ENCODE measurements at places on chromosomes 6 and 20.

DNA sequence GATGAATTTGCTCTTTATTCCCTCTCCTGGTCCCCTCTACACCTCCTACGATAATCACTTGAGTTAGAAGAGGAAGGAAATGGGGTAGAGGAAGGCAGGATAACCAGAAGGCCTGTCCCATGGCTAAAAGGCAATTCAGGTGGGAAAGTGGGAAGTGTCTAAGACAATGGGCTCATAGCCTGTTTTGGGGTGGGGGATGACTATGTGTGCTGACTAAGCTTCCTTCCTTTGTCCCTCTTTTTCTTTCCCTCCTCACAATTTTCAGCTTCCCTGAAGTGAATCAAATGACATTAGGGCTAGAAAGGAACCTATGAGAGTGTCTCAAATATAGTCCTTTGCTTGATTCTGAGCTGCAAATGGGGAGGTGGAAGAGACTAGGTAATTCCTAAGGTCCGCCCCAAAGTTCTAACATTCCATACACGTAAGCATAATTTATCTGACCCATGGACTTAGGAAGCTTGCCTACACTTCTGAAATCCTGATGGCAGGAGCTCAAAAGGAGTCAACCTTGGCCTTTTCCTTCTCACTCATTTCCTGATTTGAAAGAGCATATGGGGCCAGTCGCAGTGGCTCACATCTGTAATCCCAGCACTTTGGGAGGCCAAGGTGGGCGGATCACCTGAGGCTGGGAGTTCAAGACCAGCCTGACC, 24.3 kb downstream of the EDEM2 start:
- no peak for DNase-seq

- DNase-seq, result no peak
Observed at GRCh38 chr6:151121900-151122299, 117.9 kb upstream of the AKAP12 start.

- no peak for DNase-seq
Observed at GRCh38 chr20:18388860-18389259, 78.0 kb downstream of the DZANK1 start.

- DNase-seq, result no peak
Observed at GRCh38 chr20:3677733-3678132, 4.1 kb downstream of the ADAM33 start.

- DNase-seq, result no peak
Observed at GRCh38 chr20:9136114-9136513, 67.2 kb downstream of the PLCB4 start.

DNA sequence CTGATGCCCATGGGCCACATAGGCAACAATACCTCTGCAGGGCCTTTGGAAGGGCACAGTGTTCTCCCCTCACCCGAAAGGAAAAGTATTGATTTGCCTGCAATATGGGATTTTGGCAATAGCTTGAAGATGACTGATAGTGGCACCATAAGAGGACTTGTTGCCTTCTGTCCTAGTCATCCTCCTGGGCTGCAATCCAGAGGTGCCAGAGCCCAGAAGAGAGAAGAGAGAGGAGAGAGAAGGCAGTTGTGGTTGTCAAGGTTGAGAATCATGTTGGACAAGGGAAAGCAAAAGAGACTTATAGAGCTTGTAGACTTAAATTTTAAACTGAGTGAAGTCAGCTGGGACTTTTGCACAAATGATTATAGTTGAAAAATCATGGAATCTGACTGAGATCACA, 14.6 kb downstream of the HDGFL1 start:
- no peak for DNase-seq

DNA sequence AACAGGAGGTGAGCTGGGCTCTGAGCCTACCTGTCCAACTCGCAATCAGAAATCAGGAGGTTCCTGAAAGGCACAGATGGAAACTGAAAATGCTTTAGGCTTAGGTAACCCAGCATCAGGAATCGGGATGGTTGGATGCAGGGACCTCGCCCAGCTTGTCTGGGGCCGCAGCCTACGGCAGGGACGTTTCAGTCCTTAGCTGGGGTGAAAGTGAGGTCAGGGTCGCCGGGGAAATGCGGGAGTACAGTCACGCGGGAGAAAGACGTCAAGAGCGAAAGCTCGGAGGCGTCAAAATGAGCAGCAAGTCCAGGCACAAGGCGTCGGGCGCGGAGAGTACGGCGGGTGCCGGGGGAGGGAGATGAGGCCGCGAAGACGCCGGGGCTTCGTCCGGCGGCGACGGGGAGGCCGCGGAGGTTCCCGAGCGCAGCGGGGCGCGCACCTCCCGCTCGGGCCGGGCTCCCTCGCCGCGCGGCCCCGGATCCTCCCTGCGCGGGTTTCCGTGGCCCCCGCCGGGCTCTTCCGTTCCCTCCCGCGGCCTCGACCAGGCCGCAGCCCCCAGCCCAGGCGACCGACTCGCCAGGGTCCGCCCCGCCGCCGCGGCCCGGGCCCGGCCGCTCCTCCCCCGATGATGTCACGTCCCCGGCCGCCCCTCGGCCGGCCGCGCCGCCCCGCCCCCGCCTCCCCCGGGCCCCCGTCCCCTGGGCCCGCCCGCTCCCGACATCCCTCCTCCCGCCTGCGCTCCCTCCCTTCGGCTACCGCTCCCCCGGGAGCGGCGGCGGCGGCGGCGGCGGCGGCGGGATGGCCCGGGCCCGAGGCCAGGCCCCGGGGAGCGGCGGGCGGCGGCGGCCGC, at the start of gene EBF4:
Gene EBF4 (plus strand): TSS at position 745 of the 850 bp plus-strand sequence. CDS start 866 bp downstream, outside the sequence.
- peak; percentile 42 for DNase-seq

DNA sequence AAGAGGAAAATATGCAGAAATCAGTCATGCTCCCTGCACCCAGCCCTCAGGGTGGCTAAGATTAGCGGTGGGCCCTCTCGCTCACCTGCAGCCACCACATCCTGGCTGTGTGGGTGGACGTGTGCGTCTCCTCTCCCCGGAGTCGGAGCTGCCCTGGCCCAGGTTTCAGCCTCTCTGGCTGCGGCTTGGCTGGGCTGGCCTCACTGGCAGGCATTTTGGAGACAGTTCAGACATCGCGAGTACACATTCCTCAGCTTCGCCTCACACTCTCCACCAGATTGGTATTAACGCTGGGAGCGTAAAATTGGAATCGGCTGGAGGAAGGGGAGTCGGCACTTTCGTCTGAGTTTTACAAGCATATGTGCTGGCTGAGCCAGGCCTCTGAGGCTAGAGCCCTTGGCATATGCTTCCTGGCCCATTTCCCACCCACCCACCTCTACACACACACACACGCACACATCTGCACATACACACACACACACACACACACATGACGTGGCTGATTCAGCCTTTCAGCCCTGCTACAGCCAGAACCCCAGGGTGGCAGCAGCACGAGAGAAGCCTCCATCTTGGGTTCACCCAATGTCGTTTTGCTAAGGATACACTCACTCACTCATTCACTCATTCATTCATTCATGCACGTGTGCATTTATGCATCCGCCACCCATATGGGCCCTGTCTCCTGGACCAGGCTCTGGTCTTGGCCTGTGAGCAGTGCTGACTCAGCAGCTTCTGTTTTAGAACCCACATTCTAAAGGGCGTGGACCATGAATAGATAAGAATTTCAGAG, 42.9 kb downstream of the BCAS4 start:
- DNase-seq, result no peak

- peak; percentile 38 for DNase-seq
Observed at GRCh38 chr20:32535316-32535952, 49.7 kb downstream of the NOL4L start.

DNA sequence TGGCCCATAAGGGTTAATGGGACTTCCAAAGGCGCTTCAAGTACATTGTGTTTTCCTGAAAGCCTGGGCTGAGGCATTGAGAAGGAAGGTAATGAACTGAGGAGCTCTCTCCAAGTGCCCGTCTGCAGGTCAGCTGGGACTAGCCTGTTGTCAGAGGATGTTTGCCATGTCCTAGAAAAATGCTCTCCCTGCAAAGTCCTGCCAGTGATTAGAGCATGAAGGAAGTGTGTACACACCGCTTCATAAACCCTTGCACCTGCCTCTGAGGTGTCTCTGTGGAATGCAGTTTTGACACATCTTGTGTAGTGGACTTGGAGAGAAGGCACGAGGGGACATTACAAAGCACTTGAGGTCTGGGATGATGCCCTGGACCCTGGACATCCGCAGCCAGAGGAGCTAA, 506.7 kb downstream of the KIF16B start:
- DNase-seq, result no peak

GRCh38 chr6:47335466-47335865, 25.8 kb upstream of the TNFRSF21 start:
- DNase-seq, result peak; percentile 4

DNA sequence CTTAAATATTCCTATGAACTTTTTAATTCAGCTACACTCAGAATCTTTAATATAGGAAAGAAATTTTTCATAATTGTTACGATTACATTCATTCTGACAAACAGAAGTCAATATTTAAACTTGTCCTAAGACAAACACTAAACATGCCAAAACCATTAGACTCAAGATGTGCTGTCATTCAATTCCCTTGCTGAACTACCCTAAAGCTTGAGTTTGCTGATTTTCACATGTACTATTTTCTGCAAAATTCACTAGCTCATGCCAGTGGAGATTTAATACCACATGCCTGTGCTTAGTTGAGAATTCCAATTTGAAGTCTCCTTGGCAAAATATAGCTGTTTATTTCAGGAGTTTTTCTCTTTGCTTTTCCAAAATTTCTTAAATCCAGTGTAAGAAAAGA, 448.0 kb downstream of the COL12A1 start:
- no peak for DNase-seq

GRCh38 chr20:46999801-47000465, 105.3 kb downstream of the EYA2 start:
- no peak for DNase-seq

- DNase-seq, result no peak
Observed at GRCh38 chr6:44009425-44010321, 117.6 kb downstream of the MRPL14 start.

DNA sequence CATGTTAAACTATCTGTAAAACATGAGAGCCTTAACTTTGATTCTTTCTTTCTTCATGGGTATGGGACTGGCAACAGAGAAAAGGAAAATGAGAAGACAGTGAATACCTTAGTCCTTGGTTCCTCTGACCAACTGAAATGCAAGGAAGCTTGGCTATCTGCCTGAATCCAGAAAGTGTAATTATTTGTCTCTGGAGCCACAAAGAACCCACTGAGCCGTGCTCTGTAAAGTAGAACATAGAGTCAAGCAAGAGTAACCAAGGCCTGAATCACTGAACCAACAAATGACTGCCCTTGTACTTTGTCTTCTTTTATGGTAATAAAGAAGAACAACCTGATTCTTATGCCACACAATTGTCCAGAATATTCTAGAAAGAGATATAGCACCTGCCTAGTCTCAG, 27.6 kb downstream of the PKHD1 start:
- no peak for DNase-seq

DNA sequence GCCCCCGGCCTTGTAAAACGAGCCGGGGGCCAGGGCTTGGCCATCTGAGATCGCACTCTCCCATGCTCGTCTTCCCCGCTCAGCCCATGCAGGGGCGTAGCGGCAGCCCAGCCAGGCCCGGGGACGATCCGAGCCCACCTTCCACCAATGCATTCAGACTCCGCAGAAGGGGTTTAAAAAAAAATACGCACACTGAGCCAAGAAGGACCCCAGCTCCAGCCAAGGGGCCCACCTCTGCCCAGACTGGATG, 320 bp downstream of the GSTA4 start:
- DNase-seq, result peak; percentile 13

DNA sequence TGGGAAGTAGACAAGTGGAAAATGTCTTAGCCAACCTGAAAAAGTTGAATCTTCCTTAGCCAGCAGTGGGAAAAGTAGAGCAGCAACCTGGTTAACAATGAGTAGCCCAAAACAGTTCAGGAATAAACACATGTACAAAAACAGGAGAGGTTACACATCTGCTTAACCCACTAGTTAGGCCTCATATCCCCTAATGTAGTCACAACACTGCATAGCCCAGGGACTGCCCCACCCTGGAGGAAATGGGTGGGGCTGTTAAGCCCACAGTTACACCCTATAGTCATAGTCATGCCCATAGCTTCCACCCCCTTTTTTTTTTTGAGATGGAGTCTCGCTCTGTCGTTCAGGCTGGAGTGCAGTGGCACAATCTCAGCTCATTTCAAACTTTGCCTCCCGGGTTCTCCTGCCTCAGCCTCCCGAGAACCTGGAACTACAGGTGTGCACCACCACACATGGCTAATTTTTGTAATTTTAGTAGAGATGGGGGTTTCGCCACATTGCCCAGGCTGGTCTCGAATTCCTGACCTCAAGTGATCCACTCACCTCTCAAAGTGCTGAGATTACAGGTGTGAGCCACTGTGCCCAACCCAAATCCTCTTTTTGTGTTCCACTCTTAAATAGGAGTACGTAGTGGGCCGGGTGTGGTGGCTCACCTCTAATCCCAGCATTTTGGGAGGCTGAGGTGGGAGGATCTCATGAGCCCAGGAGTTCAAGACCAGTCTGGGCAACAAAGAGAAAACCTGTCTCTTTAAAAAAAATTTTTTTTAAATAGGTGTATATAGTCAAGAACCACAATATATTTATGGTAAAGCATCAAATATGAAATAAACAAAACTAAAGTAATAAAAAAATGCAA, 24.5 kb downstream of the ILRUN start:
- DNase-seq, result peak; percentile 88

GRCh38 chr6:132142768-132143167, 191.6 kb upstream of the CCN2 start:
- no peak for DNase-seq

DNA sequence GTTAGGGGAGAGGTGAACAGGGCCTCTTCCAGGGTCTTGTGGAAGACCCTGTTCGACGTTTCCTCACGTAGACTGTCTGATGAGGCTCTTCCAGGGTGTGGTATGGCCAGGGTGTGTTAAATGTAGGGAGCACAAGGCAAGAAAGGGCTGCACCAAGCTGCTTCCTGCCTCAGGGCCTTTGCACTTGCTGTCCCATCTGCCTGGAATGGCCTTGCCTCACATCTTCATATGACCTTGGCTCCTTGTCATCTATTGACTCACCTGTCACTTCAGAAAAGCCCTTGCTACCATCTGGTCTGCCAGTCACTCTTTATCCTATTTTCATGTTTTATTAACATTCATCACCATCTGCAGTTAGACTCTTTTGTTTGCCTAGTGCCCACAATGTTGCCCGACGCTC, 31.0 kb downstream of the E2F3 start:
- DNase-seq, result no peak

DNA sequence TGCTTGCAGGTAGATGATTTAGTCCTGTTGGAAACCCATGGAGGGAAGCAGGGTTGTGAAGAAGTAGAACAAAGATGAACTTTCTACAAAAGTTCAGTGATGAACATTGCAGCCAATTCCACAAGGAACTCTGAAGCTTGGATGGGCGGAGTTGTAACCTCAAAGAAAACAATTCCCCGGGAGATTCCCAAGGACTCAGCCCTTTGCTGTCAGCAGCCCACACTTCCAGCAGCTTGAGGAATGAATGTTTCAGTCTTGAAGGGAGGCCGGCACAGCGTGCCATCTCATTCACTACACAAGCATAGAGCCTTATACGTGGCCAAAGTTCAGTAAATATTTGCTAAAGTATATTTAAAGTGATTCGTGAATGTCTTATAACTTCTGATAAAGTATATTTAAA, 269.4 kb downstream of the NKAIN2 start:
- no peak for DNase-seq

DNA sequence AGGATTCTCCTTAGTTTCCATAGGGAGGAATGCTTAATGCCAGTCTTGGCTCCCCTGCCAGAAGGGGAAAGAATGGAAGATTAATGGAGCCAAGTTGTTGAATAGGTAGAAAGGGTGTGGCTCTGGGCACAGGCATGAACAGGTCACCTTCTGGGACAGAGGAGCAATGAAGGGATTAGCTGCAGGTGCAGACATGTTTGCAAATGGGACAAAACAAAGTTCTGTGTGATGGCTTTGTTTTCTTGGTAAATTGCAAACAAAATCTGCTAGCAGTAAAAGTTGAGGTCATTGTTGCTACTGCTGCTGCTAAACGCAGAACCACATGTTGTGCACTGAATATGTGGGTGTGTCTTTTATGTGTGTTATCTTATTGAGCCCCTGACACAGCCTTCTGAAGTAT, 93.3 kb downstream of the PERP start:
- DNase-seq, result no peak

Data from CD4-positive, alpha-beta T cell treated with Interleukin-4 for 1 hour (primary cell).